ENCODE measurements at places on chromosomes 5 and 9. TPM values are rescaled to one million over a fixed set of nuclear protein-coding genes. Genes with fewer than 3 reads are reported as not detected.

Gene ANXA2R
- 3.2 TPM for total RNA-seq

Gene C9orf153
- total RNA-seq, result 0.99 TPM

Gene LHX6
- total RNA-seq, result 4.7 TPM

Gene TNFSF8
- 2.0 TPM for total RNA-seq

Gene PPWD1
- total RNA-seq, result 78.5 TPM

Gene GKAP1
- total RNA-seq, result 23.9 TPM

Gene GRM6
- total RNA-seq, result not detected

Gene ALDH7A1
- 22.2 TPM for total RNA-seq

Gene CD72
- 8.0 TPM for total RNA-seq

Gene JAKMIP2
- 3.1 TPM for total RNA-seq

Gene TMEM232
- 1.8 TPM for total RNA-seq

Gene SPATA31A1
- total RNA-seq, result not detected

Gene LOX
- total RNA-seq, result 21.6 TPM

Gene ENHO
- not detected for total RNA-seq

Gene FBLL1
- 0.83 TPM for total RNA-seq

Gene SMIM33
- not detected for total RNA-seq

Gene PAXX
- 38.0 TPM for total RNA-seq

Gene RGMB
- 25.0 TPM for total RNA-seq

Gene TRIM41
- 15.3 TPM for total RNA-seq

Gene INSL4
- not detected for total RNA-seq

Gene CDHR2
- 1.1 TPM for total RNA-seq

Gene IL9
- total RNA-seq, result not detected

Gene EPB41L4A
- 4.1 TPM for total RNA-seq

Gene TLR4
- 15.6 TPM for total RNA-seq

Gene CXCL14
- 2.2 TPM for total RNA-seq

Gene TMEM215
- not detected for total RNA-seq

Gene ADAMTS2
- 9.2 TPM for total RNA-seq

Gene MAMDC2
- total RNA-seq, result 167 TPM

Measured in sigmoid colon (tissue), 7 donors.